ENCODE measurements at places on chromosomes 5 and 9.

GRCh38 chr5:107476783-107477182, 194.0 kb downstream of the EFNA5 start:
- peak; percentile 50 for DNase-seq

DNA sequence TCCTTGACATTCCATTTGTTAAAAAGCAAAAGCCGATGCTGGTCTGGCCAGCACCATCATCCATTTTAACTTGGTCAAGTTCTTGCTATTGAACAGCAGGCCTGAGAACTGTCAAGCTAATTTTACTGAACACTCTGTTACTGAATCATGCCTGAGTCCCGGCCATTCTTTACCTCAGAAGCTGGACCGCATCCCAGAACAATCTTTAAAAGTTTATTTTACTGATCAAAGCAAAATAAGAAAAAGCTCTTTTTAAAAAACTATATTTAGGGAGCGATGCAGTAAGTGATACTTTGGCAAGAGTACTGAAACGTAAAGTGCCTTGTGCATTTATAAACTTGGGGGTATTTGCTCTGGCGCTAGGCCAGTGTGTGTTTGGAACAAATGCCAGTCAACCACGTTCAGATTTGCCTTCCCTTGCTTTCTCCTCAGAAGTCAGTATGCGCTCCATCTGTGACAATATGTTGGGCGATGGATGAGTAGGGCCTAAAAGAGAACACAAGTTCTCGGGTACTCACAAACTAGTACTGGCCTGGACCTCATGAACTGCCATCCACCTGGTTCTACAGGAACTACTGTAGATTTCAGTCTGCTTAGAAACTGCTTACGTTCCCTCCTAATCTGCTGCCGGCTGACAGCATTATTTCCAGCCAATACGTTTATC, 161.9 kb downstream of the MAPKAP1 start:
- no peak for DNase-seq

DNA sequence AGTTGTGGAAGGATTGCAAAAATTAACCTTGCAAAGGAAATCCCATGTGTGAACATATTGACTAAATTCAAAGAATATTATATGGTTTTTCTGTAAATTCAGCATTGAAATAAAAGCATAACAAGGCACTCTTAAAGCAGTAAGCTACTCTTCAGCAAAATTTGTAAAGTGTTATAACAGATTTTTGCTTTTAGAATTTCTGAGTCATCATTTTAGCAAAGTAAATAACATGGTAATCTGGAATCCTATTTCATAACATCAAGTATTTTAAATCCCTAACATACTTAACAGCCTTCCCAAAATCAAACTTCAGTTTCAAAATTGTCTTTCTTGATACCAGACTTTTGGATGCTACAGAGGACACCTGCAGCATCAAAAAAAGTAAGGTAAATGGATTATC, 436.0 kb upstream of the CDH9 start:
- no peak for DNase-seq

- DNase-seq = no peak
These were observed 138.1 kb downstream of the DIRAS2 start for GRCh38 chr9:90504486-90504885.

GRCh38 chr5:3531320-3531986, 64.2 kb upstream of the IRX1 start:
- DNase-seq = no peak

DNA sequence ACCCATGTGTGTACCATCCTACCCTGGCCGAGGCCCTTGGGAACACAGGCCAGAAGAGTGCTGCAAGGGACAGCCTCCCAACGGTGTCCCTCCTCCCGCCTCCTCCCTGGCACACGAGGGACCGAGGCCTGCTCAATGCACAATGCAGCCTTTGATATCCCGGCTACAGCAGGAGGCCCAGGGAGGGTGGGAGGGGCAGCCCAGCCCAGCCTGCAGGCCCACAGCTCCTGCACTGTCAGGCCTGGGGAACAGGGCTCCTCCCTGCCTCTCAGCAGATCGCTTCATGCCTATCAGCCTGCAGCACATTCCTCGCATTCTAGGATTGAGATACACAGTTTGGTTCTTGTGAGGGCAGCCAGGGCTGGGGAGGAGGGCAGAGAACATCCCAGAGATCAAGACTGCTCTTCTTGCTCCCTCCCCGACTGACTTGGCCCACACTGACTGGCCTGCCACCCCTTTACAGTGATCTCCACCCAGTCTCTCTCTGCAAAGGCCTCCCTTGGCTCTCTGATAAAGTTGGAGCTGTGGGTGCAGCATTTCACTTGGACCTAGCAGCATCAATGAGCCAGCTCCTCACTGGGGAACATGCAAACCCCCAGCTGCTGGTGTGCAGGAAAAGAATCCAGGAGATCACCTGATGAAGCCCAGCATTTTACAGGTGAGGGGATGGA, at the start of gene SH3TC2:
TSS of gene SH3TC2 (minus strand) at position 46 of the 671 bp plus-strand sequence. CDS start at position 6, 40 bp downstream.
- peak; percentile 44 for DNase-seq

Measured in small intestine (tissue), 16 donors.